ENCODE measurements at places on chromosomes 5 and 9.

DNA sequence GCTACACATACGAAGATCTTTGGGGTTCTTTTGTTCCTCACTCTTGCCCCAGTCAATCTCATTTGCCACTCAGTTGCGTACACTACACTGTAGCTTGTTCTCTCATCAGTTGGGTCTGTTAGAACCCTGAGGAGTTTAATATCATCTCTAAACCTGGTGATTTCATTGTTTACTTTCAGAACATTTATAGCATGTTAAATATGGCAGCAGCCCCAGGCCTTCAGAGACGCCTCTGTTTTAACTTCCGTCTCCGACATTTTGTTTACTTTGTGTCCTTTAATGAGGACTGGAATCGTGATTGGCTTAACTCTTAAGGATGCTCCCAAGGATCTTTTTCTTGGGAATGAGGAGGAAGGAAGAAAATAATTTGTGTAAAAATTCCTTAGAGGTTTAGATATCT lies 510.1 kb downstream of the NR2F1-AS1 start:
- ATAC-seq: no peak

- no peak for ATAC-seq
Observed at GRCh38 chr9:26413611-26414010, 479.0 kb downstream of the CAAP1 start.

DNA sequence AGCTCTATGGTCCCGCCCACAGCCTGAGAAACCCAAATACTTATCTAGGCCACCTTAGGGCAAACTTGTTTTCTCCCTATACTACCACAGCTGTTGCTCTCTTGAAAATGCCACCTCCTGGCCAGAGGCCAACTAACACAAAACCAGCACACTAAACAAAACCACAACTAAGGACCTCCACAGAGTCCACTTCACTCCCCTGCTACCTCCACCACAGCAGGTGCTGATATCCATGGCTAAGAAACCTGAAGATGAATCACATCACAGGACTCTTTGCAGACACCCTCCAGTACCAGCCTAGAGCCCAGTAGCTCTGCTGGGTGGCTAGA lies 108.4 kb downstream of the ALDH1A1 start:
- ATAC-seq: no peak

- ATAC-seq: no peak
Observed at GRCh38 chr5:107639990-107640389, 30.7 kb downstream of the EFNA5 start.

- ATAC-seq: no peak
Observed at GRCh38 chr9:8857068-8857925, 1057.7 kb upstream of the DMAC1 start.

- no peak for ATAC-seq
Observed at GRCh38 chr9:83355729-83356151, 182.5 kb downstream of the FRMD3 start.

GRCh38 chr5:109982966-109983534 lies 293.3 kb downstream of the MAN2A1 start:
- ATAC-seq: no peak

DNA sequence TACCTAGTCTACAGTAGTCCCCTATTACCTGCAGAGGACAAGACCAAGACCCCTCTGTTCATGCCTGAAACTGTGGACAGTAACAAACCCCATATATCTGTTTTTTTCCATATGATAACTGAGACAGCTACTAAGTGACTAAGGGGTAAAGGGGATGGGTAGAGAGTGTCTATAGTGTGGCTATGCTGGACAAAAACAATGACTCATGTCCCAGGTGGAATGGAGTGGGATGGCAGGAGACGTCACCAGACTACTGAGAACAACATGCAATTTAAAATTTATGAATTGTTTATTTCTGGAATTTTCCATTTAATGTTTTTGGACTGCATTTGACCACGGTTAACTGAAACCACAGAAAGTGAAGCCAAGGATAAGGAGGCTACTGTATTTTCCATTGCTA lies 171.8 kb downstream of the AGTPBP1 start:
- no peak for ATAC-seq

- ATAC-seq: no peak
Observed at GRCh38 chr5:172554562-172554961, 86.5 kb upstream of the NEURL1B start.

DNA sequence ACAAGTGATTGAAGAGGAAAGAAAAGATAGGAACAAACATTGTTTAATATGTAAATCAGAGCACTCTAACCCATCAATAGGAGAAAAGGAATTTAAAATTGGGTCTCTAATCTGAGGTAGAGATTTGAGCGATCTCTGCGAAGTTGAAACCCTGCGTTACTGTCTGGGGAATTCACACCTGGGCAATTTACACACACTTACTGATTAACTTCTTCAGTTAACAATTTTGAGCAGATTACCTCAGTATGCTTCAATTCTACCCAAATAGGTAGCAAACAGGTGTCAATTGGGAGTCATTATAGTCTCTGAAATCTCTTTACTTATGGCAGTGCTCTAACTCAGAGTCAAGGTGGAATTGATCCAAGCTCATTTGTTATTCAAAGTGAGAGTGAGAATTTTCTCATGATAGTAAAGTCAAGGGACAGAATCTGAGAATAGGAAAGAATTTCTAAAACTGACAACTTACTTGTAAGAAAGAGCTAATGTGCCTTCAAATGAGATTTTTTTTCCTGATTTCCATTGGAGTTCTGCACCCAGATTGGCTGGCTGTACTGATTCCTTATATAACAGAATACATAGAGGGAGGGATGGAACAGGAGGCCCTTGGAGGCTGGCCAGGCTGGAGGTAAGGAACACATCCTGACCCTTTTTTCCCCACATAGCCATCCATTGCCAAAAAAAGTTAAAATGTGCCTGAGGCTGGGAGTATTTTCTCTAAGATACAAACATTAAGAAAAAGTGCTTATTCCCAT lies 27.1 kb upstream of the IFNA14 start:
- ATAC-seq: no peak

DNA sequence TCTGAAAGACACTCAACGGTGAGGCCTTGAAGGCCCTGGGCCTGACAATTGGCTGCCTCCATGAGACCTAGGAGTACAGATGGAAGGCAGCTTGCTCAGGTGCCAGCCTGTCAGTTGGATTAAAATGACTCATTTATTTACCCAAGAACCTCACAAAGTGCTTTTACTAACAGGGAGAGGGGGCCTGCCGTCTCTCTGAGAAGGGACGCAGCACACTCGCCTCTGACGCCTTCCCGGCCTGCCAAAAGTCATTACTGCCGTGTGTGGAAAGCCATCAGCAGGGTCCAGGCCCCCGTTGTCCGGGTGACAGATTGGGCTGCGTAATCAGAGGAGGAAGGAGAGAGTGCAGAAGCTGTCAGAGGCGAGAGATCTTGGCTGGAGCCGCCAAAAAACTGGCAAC lies 32.4 kb downstream of the DDX31 start:
- no peak for ATAC-seq

DNA sequence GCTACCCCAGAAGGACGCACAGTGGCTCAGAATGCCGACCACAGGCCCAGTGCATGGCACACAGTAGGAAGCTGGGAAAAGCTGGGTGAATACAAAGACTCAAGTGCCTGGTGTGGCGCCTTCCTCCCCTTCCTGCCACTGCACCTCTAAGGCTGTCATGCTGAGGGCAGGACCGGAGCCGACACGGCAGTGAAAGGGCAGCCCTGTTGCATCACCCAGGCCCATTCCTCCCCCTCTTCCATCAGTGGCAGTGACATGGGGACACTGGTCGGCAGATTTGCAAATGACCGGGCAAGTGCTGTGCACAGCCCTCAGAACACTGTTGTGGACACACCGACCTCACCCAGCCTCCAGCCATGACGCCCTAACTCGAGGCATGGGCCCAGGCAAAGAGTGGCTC lies 84.0 kb downstream of the STK10 start:
- no peak for ATAC-seq
